Activated T-cell treated with anti-CD3 and anti-CD28 coated beads, Interleukin-2, amount 50 U/mL, for 4 hours (primary cell): ENCODE measurements at places on chromosomes 5 and 9. TPM values are rescaled to one million over a fixed set of nuclear protein-coding genes. Genes with fewer than 3 reads are reported as not detected.

GABRA6 gene
- total RNA-seq = not detected

LMX1B gene
- total RNA-seq = not detected

GFI1B gene
- 0.56 TPM for total RNA-seq

C9orf78 gene
- 92.6 TPM for total RNA-seq

GRCh38 chr5:97728920-97729319 is 545.9 kb upstream of the RIOK2 start:
- DNase-seq = no peak

- DNase-seq = no peak
These were observed 1.4 kb downstream of the ETF1 start for GRCh38 chr5:138541511-138542179.

- no peak for DNase-seq
These were observed 8.1 kb downstream of the HNRNPAB start for GRCh38 chr5:178212241-178213002.

DNA sequence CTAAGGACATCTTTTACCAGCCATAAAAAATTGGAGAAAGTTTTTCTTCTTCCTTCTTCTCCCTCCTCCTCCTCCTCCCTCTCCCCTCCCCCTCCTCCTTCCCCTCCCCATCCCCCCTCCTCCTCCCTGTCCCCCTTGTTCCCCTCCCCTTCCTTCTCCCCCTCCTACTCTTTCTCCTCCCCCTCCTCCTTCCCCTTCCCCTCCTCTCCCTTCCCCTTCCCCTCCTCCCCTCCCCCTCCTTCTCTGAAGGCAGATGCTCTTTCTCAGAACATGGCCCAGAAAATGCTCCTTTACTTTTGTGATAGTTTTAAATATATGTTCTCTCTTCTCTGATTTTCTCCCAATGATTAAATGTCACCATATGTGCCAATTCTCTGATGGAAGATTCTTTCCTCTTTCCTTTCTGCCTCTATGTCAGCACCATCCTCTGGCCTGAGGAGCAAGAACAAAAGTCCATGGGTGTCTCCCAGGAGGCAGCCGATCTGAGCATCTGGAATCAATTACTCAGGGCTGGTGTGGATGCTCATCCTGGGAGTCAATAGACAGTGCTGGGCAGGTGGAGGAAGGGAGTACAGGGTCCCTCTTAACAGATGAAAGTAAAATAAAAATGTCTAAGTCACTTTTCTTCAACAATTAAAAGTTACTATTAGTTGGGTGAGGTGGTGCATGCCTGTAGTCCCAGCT is 63.0 kb upstream of the GNA14 start:
- DNase-seq = no peak

GRCh38 chr5:87053146-87053545 is 214.5 kb upstream of the RASA1 start:
- DNase-seq = no peak

DNA sequence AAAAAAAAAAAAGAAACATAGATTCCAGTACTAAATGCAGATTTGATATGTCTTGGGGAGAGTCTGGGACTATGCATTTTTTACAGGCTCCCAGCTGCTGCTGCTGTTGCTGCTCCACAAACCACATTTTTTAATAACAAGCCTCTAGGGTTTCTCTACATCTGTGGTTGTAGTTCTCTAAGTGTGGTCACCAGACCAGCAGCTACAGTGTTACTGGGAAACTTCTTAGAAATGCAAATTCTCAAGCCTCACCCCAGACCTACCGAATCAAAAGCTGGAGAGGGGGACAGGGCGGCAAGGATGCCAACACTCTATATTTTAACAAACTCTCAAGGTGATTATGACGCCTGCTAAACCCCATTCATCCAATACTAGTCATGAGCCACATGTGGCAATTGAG is 293.4 kb upstream of the PTGER4 start:
- no peak for DNase-seq

DNA sequence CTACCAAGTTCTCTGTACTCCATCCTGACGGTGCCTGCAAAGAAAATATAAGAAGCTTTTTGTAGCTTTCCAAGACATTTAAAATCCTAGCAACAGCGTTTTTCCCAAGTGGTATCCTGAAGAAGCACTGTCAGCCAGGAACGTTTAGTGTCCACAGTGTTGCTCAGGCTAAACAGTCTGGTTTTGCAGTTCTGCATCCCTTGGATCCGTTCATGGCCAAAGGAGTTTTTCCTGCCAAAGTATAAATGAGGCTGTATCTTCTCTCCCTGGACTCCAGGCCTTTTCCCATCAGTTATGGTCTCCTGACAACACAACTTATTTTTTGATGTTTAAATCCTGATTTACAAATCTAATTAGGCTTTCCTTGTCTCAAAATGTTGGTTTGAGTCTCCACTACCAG is 925.8 kb downstream of the TLE1 start:
- DNase-seq = no peak

DNA sequence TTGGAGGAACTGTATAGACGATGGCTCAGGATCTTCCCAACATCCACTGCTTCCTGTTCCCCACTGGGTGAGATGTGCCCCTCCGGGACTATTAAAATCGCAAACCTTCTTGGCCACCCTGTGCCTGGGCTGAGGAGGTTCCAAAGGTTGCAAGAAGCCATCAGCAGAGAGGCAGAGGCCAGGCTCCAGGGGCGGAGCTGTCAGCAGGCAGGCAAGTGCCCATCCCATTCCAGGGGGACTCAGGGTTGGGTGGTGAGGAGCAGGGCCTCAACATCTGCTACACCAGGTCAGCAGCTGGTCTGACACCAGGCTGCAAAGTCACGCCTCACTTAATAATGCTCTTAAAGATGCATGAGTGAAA is 2.2 kb downstream of the BTNL3 start:
- DNase-seq = no peak

- DNase-seq = no peak
These were observed 14.4 kb downstream of the POLK start for GRCh38 chr5:75526070-75526469.

DNA sequence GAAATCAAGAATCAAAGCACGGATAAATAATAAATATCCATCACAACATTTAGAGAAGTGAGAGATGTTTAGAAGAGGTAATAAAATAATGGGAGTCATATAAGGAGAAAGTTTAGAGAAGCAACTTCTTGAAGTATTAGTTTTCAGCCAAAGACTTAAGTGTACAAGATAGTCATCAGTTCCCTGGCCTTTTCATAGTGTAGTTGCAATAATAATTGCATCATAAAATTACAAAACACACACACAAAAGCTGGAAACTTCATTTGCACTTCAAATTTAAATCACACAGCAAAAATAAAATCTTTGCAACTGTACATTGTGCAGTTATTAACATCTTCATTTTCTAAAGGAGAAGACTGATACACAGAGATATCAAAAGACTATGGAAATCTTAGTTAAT is 319.1 kb upstream of the RGMB start:
- DNase-seq = no peak

- DNase-seq = no peak
These were observed 21.3 kb downstream of the DTWD2 start for GRCh38 chr5:118967059-118967508.

DNA sequence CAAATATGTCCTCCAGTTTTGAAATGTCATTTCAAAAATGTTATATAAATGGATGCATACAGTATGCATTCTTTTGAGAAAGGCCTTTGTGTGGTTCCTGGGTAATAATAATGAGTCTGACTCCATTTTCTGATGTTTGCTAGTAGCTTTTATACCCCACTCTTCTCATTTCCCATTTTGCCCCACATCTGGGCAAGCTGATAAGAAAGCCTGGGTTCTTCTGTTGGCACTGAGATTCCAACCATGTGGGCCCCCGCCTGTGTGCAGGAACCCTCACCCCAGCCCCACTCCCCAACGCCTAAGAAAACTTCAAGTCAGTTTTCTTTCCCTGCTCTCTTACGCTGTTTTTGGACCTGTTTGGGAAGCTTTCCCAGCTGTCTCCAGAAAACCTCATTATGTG is 89.4 kb downstream of the SNX18 start:
- no peak for DNase-seq

- DNase-seq = no peak
These were observed 747.2 kb upstream of the CHD1 start for GRCh38 chr5:99675974-99676373.
